ENCODE measurements at places on chromosomes 13 and 19. TPM values are rescaled to one million over a fixed set of nuclear protein-coding genes. Genes with fewer than 3 reads are reported as not detected.

DNA sequence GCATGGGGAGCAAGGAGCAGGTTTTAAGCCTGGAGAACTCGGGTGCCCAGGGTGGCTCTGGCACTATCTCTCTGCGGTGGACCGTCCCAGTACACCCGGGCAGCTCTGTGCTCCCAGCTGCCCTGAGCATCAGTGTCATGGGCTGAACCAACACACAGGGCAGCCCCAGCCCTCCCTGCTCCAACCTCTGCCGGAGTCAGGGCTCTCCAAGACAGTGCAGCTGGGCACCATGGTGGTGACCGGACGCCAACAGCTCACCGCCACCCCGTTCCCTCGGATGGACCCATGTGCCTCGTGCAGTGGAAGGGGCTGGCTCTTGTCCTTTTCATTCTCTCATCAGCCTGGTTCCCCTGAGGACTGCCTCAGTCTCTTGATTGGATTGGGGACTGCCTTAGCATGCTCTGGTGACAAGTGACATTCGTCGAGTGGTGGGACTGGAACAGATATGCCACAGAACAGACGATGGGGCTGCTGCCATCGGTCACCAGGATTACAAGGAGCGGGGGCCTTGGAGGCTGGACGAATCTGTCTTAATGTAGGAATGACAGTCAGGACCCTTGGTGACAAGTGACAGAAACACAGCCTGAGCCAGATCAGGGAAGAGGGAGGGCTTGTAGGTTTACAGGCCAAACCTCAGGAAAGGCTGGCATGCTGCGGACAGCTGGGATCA, 25.7 kb upstream of the VSTM2B start:
- no peak for ATAC-seq

DNA sequence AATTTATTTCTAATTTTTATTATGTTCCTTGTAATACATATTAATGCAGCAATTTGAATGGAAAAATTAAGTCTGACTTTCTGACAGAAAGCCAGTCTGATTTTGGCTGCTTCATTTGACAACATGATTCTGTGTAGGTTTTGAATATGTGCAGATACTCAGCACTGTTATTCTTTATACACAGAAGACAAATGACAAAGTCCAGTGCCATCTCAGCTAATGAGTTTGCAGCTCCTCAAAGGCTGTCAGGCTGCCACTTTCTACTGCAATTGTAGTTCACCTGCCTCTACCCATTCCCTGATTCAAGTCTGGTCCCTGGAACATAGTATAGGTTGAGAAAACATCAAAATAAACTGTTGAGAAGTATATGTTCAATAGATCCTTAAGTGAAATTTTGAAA, 2.9 kb upstream of the CHAMP1 start:
- no peak for ATAC-seq

DNA sequence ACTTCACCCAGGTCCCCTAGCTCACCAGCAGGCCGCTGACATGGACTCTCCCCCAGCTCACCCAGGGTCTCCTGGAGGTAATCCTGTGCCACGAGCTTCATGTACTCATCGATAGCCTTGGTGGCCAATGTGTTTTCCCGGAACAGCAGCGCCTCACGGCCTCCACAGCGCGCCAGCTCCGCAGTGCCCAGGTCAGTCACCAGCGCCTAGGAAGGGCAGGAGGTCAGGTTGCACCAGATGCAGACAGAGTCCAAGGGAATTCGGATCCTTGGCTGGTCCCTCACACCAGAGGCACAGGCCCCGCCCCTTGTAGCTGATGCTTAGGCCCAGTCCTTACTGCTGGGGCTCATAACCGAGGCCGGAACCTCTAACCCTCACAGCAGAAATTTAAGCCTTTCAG, 6.7 kb upstream of the WIZ start:
- ATAC-seq = no peak

- no peak for ATAC-seq
These were observed 1.8 kb upstream of the SLC27A1 start for GRCh38 chr19:17468302-17469091.

GRCh38 chr13:74530011-74530410, 395.8 kb upstream of the KLF12 start:
- ATAC-seq = no peak

DNA sequence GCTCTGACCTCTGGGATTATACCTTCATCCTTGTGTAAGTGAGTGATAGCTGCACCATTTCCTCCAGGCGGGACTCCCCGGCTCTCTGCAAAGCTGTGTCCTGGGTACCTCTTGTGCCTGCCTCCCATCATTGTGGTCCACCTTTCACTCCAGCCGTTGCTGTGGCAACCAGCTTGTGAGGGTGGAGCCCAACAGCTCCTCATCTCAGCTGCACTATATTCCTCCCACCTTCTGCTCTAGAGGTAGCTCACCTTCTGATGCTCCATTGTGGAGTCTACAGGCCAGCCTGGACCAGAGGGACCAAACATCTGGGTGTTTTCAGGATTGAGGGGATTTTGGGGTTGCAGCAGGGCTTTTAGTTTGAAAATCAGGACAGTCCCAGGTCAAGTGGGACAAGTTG, 708.2 kb downstream of the UQCRFS1 start:
- ATAC-seq = no peak

- ATAC-seq = no peak
These were observed 15.4 kb downstream of the CEBPG start for GRCh38 chr19:33388725-33389420.

DNA sequence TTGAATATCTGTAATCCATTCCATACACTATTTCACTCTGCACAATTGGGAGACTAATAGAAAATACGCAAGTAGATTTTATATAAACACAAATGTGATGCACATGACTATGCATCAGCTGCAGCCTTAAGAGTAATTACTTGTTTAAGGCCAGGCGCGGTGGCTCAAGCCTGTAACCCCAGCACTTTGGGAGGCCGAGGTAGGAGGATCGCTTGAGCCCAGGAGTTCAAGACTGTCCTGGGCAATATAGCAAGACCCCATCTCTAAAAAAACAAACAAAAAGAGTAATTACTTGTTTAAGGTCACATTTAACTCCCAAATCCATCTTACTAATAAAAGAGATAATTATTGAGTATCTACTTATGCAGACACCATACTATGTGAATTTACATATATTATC, 18.0 kb downstream of the IPO5 start:
- ATAC-seq = no peak

DNA sequence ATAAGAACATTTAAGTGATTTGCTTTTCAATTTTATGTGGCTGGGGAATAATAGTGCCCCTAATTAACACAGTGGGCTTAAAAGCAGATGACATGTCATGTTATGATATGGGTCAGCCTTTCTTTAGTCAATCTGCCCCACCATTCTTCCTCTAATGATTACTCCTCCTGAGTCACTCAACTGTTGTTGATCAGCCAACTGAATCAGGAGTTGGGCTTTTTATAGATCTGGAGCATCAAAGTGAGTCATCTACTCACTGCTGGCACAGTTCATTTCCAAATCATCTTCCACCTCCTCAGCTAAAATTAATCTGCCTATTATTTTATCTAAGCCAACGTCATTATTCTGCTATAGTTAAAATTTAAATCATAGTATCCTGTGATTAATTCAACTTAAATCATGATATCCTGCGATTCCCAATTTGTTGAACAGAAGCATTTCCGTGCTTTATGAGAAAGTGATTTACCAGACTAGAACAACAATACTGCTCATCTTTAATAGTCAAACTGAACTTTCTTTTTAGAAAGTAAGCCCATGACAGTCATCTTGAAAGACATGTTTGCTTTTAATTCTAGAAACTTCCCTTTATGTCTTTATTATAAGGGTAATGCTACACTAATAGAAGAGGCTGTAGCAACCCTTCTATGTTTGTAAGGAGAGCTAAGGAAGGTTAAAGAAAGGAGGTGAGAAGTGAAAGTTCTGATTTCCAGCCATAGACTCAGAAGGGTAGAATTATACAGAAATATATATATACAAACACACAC, 551.4 kb downstream of the TBC1D4 start:
- ATAC-seq = peak; percentile 54

DNA sequence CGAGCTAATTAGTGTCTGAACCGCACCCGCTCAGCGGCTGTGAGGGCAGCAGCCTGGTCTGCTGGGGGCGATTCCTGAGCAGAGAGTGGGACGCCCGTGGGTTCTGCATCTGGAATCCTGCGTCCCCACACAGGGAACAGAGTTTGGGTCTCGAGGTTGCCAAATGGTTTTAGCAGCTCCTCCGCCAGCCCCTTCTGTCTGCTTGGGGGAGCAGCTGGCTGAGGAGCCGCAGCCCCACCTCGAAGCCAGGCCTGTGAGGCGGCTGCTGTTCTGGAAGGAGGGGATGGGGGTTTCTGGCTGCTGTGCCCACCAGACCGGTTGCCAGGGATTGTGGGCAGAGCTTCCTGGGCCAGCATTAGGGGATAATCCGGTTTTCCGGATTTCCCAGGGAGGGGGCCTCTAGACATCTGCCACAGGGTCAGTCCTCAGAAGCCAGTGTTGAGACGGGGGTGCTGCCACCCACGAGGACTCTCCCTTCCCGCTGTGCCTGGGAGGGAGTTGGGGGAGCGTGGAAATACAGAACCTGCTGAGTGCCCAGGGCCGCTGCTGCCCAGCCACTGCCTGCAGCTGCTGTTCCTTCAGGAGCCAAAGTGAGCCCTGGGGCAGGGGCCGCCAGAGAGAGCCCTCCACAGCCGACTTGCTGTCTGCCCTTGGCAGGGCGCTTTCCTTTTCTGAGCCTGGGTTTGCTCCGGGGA, 2.0 kb downstream of the CDC34 start:
- ATAC-seq = no peak

GRCh38 chr13:50080911-50081678, 65.9 kb downstream of the KCNRG start:
- ATAC-seq = peak; percentile 38

DNA sequence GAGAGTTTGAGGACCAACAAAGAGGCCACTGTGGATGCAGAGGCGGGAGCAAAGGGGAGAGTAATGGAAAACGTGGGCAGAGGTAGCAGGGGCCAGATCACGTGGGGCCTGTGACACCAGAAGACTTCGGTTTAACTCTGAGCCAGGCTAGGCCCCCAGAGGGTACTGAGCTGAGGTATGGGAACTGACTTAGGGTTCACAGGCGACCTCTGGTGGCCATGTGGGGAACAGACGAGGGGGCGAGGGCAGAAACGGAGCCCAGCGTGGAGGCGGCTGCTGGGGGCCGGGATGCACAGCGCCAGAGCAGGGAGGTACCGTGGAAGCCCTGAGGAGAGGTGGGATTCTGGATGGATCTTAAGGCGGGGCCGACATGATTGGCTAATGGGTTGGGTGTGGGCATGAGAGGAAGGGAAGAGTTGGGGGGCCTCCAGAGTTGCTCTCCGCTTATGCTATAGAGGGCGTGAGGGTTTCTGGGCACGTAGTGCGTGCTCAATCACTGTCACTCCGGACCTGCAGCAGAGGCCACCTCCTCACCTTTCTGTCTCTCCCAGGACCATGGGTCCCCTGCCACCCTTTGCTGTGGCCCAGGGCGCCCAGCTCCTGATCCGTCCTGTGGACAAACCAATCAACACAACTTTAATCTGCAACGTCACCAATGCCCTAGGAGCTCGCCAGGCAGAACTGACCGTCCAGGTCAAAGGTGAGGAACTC, 13.7 kb downstream of the PVR start:
- peak; percentile 41 for ATAC-seq

- ATAC-seq = no peak
These were observed 3.0 kb downstream of the PCID2 start for GRCh38 chr13:113205428-113205931.

DNA sequence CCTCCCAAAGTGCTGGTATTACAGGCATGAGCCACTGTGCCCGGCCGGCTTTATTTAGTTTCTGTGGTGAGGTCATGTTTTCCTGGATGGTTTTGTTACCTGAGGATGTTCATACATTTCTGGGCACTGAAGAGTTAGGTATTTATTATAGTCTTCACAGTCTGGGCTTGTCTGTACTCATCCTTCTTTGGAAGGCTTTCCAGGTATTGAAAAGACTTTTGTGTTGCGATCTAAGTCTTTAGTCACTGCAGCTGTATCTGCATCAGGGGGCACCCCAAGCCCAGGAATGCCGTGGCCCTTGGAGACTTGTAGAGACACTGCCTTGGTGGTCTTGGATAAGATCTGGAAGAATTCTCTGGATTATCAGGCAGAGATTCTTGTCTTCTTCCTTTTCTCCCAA, 12.8 kb downstream of the BLOC1S3 start:
- no peak for ATAC-seq

GRCh38 chr19:50820086-50820485, 3.5 kb downstream of the KLK1 start:
- ATAC-seq = no peak

GRCh38 chr13:49791711-49792549, 552 bp downstream of the KPNA3 start:
- peak; percentile 34 for ATAC-seq

DNA sequence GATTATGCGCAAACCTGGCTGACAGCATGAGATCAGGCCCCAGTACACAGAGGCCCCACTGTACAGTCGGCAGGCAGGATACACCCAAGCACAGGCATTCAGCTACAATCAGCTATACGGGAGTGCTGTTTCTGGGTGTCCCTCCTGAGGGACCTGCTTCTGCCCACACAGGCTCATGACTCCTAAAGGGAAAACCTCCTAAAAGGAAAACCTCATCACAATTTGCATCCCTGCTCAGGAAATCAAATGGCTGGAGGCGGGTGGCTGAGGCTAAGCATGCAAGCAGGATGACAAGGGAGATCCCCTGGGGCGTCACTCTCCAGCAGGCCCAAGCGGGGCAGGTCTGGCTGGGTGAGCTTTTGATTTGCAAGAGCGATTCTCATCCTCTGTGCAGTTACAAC, 99.8 kb downstream of the CRYL1 start:
- peak; percentile 95 for ATAC-seq

DNA sequence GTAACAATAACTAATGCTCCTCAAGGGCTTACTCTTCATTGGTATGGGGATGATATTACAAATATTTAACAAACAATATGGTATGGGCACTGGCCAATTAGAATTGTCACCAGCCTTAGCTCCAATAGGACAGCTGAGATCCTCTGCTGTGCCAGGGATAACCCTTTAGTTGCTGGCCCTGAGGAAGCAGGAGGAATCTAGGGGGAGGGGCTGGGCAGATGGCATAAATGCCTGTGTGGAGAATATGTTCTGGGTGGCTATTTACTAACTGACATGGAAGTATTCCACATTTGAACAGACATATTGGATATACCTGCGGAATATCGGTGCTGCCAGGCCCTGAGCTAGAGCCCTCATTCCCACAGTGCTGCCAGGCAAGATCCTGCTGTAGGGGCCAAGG, 16.6 kb upstream of the LRCH1 start:
- no peak for ATAC-seq

- ATAC-seq = no peak
These were observed 109.6 kb downstream of the ZAR1L start for GRCh38 chr13:32205431-32206096.

GRCh38 chr13:29539856-29540255, 55.6 kb downstream of the SLC7A1 start:
- no peak for ATAC-seq

CLEC17A gene
- not detected for total RNA-seq

IL17D gene
- 18.2 TPM for total RNA-seq

IZUMO1 gene
- 0.21 TPM for total RNA-seq

ACER1 gene
- total RNA-seq = not detected

SOX1 gene
- total RNA-seq = 2.2 TPM

KIR2DL1 gene
- 0.38 TPM for total RNA-seq

GJB2 gene
- total RNA-seq = 0.05 TPM

KCNC3 gene
- 0.13 TPM for total RNA-seq

ZNF749 gene
- 14.9 TPM for total RNA-seq

FUT1 gene
- total RNA-seq = 0.13 TPM

MEF2B gene
- total RNA-seq = not detected

COL4A1 gene
- 14.9 TPM for total RNA-seq

NAA16 gene
- total RNA-seq = 41.9 TPM

LRP3 gene
- 25.7 TPM for total RNA-seq

NLRP7 gene
- not detected for total RNA-seq

OR7A5 gene
- total RNA-seq = 0.18 TPM

OVOL3 gene
- not detected for total RNA-seq

C1QTNF9 gene
- total RNA-seq = 0.25 TPM

GAS6 gene
- total RNA-seq = 8.0 TPM

A1BG gene
- 84.0 TPM for total RNA-seq
